ENCODE measurements at places on chromosomes 2 and 18.

GRCh38 chr2:85057226-85057962, 75.8 kb upstream of the TCF7L1 start:
- no peak for DNase-seq

DNA sequence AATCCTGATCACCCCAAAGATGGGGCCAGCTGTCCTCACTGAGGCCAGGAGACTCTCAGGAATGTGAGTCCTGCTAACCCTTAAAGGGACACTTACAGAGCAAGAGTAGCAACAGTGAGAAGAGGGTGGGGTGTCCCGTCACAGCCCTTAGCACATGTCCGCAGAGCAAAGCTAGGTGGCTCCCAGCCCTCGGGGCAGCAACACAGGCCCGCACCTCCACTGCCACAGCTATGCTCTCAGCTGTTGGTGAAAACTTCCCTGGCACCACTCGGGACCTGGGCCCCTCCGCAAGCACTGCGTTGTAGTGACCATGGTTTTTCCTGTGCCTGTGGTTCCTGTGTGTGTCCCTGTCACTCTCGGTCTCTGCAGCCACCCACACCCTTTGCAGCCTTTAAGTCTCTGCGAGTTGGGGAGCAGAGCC, 76.4 kb upstream of the UXS1 start:
- DNase-seq: no peak

- no peak for DNase-seq
Measured at GRCh38 chr2:104914509-104914908, 60.6 kb downstream of the POU3F3 start.

DNA sequence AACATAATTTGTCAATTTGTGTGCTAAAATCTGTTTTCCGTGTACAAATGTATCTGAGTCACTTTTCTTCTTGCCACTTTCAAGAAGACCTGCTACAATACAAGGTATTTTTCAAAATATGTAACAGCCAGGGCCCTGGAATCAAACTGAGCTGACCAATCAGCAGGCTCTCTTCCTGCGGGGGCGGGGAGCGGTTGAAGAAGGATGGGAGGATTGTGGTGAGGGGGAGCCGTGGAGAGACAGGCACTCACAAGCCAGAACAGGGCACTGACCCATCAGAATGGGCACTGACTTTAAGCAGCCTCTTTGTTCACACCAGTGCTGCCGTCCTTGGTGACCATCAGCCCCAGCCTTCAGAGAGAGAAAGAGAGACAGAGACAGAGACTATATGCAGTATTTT, 40.6 kb upstream of the CCNYL1 start:
- DNase-seq: no peak

DNA sequence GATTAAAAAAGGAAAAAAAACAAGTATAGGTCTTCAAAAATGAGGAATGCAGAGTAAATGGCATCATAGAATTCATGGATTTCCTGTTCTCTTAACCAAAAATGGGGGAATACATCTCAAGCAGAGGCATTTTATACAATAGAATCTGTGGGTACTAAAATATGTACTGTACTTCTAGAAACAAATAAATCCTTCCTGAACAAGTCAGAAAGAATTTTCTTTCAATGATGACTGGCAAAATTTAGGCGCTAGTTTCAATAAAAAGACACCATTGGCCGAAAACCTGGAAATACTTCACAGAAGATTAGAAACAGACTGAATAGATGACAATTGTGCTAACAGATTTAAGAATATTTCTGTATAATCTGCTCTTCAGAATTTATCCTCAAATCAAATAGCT, 15.1 kb downstream of the TRAK2 start:
- no peak for DNase-seq

DNA sequence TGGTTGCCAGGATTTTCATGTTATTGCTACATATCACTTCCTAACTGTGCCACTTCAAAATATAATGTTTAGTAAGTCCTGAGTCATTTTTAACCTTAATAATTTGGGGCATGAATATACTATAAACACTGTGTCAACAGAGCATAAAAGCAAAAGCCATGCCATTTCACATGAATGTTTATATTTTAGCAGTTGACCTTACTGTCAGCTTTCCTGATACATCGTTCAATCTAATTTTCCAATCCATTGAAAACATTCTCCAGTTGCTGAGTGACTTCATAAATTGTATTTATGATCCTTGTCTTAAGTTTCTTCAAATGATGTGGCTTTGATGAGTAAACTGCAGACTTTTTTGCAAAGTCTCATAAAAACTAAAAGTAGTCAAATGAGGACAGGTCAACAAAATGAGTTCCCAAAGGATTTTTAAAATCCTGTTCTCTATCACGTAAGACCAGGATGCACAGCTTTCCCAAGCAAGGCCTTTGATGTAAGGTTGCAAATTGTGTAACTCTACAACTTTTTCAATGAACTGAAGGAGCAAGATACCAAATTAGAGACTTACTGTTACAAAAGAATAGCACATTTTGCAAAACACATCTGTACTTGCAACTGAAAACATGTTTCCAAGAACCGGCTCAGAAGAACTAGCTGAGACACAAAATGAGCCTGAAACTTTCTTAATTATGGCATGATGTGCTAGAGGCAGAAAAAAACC, 117.7 kb downstream of the SATB2 start:
- DNase-seq: no peak

- DNase-seq: no peak
Measured at GRCh38 chr2:2005915-2006314, 261.6 kb upstream of the PXDN start.

- DNase-seq: no peak
Measured at GRCh38 chr2:192230889-192231453, 36.2 kb upstream of the TMEFF2 start.

- DNase-seq: no peak
Measured at GRCh38 chr2:156803243-156803642, 367.1 kb downstream of the GPD2 start.

DNA sequence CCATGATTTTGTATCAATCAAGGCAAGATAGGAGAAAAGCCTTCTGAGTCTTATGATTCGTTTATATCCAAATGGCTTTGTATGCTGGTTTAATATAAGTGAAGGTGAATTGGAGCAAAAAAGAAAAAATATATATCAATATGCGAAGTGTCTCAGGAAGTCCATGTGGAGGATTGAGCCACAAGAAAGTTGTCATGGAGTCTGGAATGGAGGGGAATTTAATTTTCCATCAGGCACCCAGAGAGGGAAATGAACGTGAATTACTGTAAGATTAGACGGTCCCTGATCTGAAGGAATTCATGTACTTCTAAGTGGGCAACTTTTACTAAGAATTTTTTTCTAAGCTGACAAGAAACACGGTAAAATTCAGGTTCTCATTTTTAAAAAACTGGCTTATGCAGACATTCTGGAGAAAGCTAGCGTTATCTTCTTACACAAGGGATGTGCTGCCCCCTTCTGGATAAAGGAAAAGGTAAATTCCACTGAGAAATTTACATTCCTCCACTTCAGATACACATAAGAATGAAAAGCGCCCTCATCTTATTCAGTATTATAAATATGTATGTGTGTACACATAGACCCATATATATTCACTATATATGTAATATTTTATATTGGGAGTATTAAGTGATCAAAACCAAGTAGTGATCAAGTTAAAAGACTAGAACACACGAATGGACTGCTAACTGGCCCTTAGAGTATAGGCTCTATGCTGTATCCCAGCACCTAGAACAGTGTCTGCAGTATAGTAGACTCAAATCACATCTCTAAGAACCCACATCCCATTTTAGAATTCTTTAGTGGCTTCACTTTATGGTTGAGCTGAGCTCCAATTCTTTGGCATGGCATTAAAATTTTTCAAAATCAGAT, 289.0 kb upstream of the TFPI start:
- DNase-seq: peak; percentile 55

GRCh38 chr2:158100411-158100810, 1.3 kb upstream of the UPP2 start:
- no peak for DNase-seq

GRCh38 chr2:3741867-3742602, 38.7 kb downstream of the DCDC2C start:
- no peak for DNase-seq

DNA sequence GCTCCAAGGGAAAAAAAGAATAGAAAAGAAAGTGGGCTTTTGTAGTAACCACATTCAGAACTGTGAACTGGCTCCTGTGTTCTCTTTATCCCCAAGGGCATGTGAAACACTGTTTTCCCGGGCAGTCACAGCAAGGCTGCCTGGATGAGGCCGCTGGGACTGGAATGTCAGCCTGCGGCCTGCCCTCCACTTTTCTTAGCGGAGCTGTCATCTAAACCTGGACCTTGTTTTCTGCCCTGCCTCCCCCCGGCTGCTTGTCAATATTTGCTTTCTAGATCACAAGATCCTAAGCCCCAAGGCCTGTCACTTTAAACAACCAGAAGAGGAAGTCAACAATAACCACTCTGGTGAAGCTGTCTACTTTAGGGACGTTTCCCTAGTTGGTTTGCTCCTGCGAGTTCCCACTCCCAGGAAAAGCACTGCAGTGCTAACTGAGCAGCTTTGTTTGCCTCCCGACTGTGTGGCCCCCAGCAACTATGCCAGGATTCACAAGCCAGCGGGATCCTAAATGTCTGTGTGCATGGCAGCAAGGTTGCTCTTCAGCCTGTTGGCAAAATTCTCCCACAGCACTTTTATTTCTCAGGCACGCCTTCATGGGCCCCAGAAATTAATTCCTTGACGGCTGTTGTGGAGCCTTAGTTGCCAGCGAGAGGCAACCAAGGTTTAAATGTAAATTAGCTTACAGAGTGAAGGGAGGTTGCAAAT, 30.6 kb downstream of the SOWAHC start:
- DNase-seq: peak; percentile 13

DNA sequence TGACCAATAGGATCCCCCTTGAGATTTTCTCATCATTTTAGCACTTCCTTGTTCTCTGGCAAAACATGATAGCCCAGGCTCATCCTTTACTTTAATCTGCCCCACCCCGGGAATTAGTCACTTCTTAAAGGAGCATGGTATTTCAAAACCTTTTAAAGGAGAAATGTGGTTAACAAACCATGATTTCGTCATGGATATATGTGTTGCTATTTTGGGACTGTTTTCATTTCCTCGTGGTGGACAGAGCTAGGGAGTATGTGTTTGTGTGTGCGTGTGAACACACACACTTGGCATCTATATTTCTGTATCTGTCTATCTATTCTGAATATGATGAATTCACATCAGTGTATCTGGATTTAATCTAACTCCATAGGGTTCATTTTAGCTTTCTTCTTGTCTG, 128.1 kb downstream of the BIRC6 start:
- no peak for DNase-seq

- DNase-seq: no peak
Measured at GRCh38 chr2:108385411-108386071, 7.8 kb downstream of the SULT1C4 start.

- no peak for DNase-seq
Measured at GRCh38 chr2:68185541-68186164, 28.0 kb downstream of the PNO1 start.

DNA sequence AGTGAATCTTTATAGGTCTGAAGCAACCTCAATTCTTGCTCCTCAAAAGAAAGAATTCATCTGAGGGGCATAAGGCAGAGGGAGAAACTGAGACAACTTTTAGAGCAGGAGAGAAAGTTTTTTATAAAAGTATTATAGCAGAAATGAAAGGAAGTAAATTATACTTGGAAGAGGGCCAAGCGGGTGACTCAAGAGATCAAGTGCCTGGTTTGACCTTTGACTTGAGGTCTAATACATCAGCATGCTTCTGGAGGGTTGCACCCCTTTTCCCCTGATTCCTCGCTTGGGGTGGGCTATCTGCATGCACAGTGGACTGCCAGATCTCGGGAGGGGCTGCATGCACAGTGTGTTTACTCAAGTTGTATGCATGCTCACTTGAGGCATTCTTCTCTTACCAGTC, 268.5 kb upstream of the LRATD1 start:
- no peak for DNase-seq

GRCh38 chr2:232237464-232237863, 141.1 kb upstream of the ALPP start:
- DNase-seq: no peak

- DNase-seq: no peak
Measured at GRCh38 chr2:237281836-237282306, 132.1 kb downstream of the COL6A3 start.

- no peak for DNase-seq
Measured at GRCh38 chr2:233208382-233209116, 42.9 kb upstream of the ATG16L1 start.

- no peak for DNase-seq
Measured at GRCh38 chr2:8086796-8087479, 594.9 kb upstream of the ID2 start.

GRCh38 chr2:202099515-202099914, 26.5 kb downstream of the KIAA2012 start:
- DNase-seq: no peak

GRCh38 chr2:205860885-205861284, 178.6 kb downstream of the NRP2 start:
- DNase-seq: no peak

DNA sequence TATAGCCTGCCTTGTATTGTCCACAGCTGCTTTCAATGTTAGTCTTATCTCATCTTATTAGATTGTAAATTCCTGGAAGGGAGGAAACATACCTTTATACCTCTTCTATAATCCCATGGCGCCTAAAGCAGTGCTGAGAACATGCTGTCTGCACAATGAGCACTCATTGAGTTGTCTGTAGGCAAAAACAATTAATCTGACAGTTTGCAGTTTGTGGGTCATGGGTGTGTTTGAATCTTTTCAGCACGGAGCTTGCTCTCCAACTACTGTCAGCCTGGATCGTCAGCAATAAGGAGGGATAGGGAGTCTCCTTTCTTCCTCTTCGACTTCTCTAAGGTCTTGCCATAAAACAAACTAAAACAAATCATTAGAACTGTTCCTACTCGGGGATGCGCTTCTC, 26.5 kb upstream of the GREB1L start:
- no peak for DNase-seq

- DNase-seq: no peak
Measured at GRCh38 chr18:78505851-78506461, 473.7 kb upstream of the SALL3 start.

GRCh38 chr2:227414846-227415245, 27.1 kb upstream of the SCYGR1 start:
- no peak for DNase-seq

DNA sequence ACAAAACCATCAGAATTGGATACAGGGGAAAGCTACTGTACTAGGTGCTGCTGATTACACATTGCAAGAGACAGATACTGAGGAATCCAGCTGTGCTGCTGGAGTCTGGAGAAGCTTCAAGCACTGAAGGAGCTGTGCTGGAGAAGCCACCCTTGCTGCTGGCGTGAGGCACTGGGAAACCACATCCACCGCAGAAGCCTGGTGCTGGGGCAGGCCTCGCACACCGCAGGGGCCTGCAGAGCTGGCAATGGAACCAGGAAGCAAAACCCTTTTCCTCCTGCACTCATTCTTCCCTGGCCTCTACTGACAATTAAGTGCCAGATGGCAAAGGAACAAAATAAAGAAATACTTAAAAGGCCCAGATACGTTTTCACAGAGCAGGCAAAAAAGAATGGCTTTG, 94.4 kb upstream of the MSH6 start:
- no peak for DNase-seq

GRCh38 chr18:58405107-58405898, 223.6 kb downstream of the ALPK2 start:
- DNase-seq: no peak

GRCh38 chr2:1827686-1828085, 83.4 kb upstream of the PXDN start:
- DNase-seq: no peak

Data from COR-L47 (cell line).